ENCODE measurements at places on chromosomes 4 and X. TPM values are rescaled to one million over a fixed set of nuclear protein-coding genes. Genes with fewer than 3 reads are reported as not detected.

EIF1AX gene
- polyA plus RNA-seq = 53.1 TPM

PCDH19 gene
- 1.9 TPM for polyA plus RNA-seq

TMSB15A gene
- polyA plus RNA-seq = 6.8 TPM

MTCP1 gene
- polyA plus RNA-seq = 23.3 TPM

FAM149A gene
- polyA plus RNA-seq = 13.8 TPM

- no peaks in the 10 kb centered on the region for H3K36me3 ChIP-seq
- no peak overlapping the region for H3K27ac ChIP-seq
- H3K4me1 ChIP-seq = peaks cover 30% of the 10 kb centered on the region
- no peak overlapping the region for H3K4me3 ChIP-seq
- no peaks in the 10 kb centered on the region for H3K27me3 ChIP-seq
Observed at GRCh38 chr4:7160951-7161440, 31.3 kb upstream of the SORCS2 start.

GRCh38 chrX:110477593-110478228, 119.1 kb downstream of the RTL9 start:
- H3K4me1 ChIP-seq = no peaks in the 10 kb centered on the region
- no peak for DNase-seq
- H3K36me3 ChIP-seq = no peaks in the 10 kb centered on the region
- no peak overlapping the region for H3K4me3 ChIP-seq

DNA sequence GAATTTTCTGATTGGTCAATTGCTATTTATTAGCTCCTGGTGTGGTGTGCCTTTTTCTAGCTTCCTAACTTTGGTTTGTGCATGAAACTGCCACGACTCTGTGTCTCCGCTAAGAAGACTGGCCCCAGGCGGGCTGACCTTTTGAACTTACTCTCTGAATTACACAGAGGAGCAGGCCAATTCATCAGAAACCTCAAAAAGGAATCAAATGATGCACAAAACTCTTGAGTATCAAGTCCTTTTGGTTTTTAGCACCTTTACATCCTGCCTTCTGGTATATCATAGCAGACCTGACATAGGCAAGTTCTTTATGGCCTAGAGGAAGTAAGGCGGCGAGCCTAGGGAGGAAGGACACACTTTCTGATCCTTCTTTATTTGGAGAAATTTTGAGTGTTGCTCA, 17.6 kb downstream of the TKTL1 start:
- no peak overlapping the region for H3K4me3 ChIP-seq
- no peak for DNase-seq
- no peak overlapping the region for H3K27ac ChIP-seq
- no peaks in the 10 kb centered on the region for H3K4me1 ChIP-seq
- no peaks in the 10 kb centered on the region for H3K27me3 ChIP-seq

DNA sequence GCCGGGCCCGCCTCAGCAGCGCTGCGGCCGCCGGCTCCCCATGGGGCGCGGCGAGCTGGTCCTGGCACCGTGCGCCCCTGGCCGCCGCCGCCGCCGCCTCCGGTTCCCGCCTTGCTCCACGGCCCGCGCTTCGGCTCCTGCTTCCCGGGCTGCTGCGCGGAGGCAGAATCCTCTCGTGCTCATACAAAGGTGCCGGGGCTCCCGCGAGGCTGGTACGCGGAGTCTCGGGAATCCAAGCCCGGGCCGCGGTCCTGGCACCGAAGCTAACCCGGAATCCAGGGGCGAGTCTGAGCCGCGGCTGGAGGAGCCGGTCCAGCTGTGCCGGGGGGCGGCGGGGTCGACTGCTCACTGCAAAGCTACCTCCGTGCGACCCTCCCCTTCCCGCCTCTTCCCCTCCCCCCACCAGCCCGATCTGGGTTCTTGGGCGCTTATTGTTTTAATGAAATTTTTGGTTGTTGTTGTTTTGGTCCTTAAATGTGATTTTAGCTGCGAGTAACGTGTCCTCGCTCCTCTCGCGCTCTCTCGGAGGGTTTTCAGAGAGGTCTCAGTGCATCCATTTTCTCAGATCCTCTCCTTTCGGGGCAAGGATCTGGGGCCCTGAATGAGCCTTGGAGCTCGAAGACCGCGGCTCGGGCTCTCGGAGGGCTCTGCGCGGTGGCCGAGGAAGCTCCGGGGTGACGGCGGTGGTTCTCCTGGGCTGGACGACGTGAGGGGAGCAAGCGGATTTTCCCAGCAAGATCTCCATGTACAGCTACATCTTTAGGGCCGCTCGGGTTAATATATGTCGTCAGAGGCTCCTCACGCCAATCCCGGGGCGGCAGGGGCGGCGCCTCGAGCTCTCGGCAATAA, at the start of gene HAND2:
Gene HAND2, minus strand, starts transcription at position 753 of the 849 bp plus-strand sequence. CDS start 940 bp downstream, outside the sequence.
- H3K4me3 ChIP-seq = peak within 1 kb of the TSS; percentile 68
- peak within 1 kb of the TSS; percentile 82 for H3K27ac ChIP-seq
- H3K27me3 ChIP-seq = no peaks in the 10 kb centered on the region
- DNase-seq = peak; percentile 81

DNA sequence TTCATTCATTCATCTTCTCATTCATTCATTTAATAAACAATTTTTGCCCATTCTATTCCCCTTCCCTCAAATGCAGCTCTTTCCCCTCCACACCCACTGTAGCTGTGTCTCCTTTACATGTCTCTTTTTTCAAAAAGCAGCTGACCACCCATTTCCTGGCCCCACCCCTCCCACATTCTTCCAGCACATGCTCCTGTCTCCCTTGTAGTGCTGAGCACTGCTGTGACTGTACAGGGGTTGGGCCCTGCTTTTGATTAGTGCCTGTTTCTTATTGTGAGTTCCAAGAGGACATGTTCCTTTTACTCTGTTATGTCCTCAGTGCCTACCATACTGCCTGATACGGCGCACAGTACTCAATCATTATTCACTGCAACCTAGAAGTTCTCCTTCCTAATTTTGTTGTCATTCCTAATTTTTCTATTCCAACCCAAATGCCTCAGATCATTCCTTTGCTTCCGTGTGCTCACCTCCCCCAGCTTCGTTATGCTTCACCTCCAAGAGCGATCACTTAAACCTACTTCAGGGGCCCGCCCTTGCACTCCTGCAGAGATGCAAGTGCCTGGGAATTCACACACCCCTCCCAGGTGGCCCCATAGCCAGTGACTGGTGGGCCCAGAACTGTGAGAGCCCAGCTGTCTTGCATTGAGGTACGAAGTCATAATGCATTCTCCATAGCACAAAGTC, 152.2 kb downstream of the STK32B start:
- H3K4me1 ChIP-seq = no peaks in the 10 kb centered on the region
- H3K27me3 ChIP-seq = no peaks in the 10 kb centered on the region
- H3K27ac ChIP-seq = no peak overlapping the region
- no peak for DNase-seq
- H3K36me3 ChIP-seq = no peaks in the 10 kb centered on the region
- H3K4me3 ChIP-seq = no peak overlapping the region

GRCh38 chrX:65723706-65724105, 56.3 kb downstream of the MSN start:
- H3K36me3 ChIP-seq = no peaks in the 10 kb centered on the region
- no peaks in the 10 kb centered on the region for H3K27me3 ChIP-seq
- no peak overlapping the region for H3K27ac ChIP-seq

DNA sequence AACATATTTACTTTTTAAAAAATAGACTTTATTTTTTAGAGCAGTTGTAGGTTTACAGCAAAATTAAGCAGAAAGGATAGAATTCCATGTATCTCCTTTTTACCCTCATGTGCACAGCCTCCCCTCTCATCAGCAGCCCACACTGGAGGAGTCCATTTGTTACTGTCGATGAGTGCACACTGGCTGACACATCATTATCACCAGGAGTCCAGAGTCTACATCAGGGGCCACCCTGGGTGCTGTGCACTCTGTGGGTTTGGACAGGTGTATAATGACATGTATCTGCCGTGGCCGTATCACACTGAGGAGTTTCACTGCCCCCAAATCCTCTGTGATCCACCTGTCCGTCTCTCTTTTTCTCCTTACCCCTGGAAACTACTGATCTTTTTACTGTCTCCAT, 26.3 kb downstream of the TBC1D14 start:
- H3K27ac ChIP-seq = no peak overlapping the region
- H3K4me3 ChIP-seq = no peak overlapping the region
- DNase-seq = no peak
- H3K4me1 ChIP-seq = no peaks in the 10 kb centered on the region

All from testis (tissue), 5 donors.